ENCODE measurements at places on chromosomes 2 and 18.

- no peak for DNase-seq
Measured at GRCh38 chr18:10086458-10087210, 172.8 kb downstream of the VAPA start.

DNA sequence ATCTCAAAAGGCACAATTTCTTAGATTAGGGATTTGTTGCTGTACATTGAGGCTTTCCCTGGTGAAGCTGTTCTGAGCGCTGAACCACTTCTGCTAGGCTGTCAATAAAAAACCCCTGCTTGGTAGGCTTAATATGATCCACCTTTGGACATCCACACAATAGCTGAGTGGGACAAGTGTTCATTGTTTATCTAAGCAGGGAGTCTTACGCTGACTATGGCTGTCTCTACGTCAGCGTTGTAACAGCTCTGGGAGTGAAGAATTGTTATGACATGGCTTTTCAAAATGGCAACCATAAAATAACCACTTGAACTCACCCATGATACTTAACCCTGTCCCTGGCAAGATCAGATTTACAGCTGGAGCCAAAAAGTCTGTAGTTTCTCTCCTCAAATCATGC, 111.5 kb upstream of the SULT1C3 start:
- DNase-seq = no peak

GRCh38 chr2:96204836-96205624, 3.6 kb downstream of the STARD7 start:
- no peak for DNase-seq

DNA sequence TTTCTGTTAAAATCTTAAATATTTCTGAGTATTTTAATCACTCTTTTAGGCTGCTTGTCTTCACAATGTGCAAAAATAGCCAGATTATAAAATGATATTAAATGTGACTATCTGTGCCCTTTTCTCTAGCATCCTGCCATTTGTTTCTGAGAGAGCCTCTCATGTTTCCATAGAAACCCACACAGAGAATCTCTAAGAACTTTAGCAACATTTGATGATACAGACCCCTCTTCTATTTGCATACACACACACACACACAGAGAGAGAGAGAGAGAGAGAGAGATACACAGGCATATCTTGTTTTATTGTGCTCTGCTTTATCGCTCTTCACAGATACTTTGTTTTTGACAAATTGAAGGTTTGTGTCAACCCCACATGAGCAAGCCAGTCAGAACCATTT, 134.5 kb upstream of the DDX18 start:
- DNase-seq = no peak

DNA sequence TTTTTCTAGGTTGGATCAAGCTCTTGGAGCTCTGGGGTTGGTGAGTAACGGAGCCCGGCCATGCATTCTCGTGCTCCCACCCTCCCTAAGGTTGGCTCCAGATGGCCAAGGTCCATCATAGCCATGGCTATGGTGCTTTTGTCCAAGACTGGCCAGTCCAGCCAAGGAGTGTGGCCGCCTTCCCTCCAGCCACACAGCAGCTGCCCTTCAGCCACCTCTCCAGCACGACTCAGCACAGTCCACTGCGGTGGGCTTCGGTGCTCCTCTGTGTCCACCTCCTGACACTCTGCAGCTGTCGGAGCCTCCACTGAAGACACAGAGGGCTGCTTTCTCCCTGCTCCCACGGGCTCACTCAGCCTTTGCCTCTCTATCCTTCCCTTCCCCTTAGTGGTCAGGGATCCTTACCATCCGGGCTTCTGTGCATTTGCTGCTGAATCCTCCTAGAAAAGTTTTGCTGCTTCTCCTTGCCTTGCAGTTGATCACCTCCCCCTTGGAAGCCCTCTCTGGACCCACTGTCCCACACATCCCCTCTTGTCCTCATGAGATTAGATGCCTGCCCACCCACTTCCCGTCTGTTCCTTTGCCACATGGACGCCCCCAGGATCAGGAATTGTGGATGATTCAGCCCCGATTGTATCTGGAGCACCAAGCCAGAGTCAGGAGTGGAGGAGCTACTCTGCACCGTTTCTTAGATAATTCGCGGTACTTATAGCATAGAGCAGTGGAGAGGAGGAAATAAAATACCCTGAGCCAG, 177.1 kb upstream of the COPS8 start:
- no peak for DNase-seq

DNA sequence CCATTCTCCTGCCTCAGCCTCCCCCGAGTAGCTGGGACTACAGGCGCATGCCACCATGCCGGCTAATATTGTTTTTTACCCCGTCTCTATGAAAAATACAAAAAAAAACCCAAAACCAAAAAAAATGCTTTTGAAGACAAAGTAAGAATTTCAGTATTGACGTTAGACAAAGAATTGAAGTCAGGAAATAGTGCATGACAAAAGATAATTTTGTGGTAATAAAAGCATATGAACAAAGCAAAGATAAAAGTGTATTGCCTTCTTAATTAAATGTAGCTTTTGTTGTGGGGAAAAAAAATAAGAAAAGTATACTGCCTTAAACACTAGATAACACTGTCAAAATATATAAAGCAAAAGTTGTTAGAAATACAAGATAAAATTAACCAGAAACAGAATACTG, 86.8 kb downstream of the ANKRD12 start:
- no peak for DNase-seq

DNA sequence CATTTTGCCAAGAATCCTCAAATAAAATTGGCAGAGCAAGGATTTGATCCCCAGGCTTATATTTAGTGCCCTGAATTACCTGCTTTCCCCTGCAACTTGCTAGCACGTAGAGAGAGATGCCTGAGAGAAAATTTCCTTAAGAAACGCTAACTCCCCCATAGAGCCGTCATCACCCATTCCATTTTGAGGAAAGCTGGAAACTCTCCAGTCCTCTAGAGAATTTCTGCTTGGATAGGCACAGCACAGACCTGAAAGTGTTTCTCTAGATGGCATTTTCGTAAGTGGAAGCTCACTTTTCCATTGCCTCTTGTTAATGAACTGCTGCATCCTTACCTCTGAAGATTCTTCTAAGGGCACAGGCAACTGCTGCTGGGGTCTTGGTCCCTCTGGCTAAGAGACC, 277.8 kb upstream of the SIX2 start:
- no peak for DNase-seq

- DNase-seq = no peak
Measured at GRCh38 chr2:52035391-52035790, 1003.5 kb upstream of the NRXN1 start.

GRCh38 chr2:53170466-53170865, 597.1 kb upstream of the CHAC2 start:
- no peak for DNase-seq

DNA sequence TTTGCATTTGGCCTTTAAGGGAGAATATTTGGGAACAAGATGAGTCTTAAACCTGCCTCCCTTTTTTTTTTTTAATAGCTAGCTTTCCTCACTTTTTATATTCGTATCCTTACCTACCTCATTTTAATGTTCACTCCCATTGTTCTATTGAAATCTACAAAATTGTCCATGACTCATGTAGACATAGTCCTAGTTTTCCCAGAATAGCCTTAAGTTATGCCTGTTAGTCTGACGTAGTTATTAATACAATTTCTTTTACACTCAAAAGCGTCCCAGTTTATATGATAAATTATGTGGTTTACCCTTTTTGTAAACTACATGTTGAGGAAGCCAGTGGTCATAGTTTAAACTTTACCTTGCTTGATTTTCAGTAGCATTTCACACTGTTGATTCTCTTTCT, 73.4 kb downstream of the UBR3 start:
- no peak for DNase-seq

DNA sequence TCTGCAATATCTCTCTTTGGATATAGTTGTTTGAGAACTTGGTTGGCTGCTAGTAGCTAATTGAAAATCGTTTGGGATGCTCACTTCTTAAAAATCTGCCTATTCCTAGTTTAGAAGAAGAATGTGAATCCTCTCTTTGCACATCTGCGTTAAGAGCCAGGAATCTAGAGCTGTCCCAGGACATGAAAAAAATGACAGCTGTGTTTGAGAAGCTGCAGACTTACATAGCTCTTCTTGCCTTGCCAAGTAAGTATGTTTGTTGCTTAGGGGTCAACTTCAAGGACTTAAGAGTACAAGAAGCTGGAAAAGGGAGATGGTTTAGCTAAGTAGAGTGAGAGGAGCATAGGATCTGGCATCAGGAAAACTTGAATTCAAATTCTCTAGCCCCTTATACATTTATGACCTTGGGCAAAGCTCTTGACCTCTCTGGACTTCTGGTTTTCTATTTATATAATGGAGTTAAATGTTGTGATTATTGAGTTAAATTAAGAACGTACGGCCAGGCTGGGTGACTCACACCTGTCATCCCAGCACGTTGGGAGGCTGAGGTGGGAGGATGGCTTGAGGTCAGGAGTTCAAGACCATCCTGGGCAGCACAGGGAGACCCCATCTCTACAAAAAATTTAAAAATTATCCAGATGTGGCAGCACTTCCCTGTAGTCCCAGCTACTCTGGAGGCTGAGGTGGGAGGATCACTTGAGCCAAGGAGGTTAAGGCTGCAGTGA, 55.2 kb upstream of the STON1 start:
- DNase-seq = no peak

DNA sequence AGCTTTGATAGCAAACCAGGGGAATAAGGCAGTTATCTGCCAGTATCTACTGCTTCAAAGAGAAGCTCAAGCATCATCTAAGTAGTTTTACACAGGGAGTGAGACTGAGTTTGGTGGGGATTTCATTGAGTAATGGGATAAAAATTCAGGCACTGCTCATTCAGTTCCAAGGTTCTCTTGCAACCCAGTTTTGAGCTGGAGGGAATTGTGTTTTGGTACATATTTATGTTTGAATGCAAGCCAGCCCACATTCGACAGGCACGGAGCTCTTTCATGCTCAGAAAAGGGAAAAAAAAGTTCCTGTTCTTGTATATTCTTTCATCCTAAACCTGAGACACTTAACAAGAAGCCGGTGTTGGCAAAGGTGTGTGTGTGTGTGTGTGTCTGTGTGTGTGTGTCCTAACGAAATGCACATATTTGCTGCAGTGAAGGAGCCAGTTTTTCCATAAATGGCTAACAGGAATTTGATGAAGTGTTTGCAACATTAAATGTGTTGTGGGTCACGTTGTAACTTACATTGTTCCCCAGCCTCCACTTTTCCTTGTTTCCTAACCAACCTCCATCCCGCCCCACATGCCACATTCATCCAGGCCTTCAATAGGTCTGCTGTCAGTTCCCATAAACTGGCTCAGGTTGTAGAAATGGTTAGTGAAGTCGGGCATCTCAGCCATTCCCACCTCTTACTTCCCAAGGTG, 311.1 kb downstream of the TXNL1 start:
- no peak for DNase-seq

GRCh38 chr2:43480874-43481273, 115.0 kb downstream of the THADA start:
- no peak for DNase-seq

DNA sequence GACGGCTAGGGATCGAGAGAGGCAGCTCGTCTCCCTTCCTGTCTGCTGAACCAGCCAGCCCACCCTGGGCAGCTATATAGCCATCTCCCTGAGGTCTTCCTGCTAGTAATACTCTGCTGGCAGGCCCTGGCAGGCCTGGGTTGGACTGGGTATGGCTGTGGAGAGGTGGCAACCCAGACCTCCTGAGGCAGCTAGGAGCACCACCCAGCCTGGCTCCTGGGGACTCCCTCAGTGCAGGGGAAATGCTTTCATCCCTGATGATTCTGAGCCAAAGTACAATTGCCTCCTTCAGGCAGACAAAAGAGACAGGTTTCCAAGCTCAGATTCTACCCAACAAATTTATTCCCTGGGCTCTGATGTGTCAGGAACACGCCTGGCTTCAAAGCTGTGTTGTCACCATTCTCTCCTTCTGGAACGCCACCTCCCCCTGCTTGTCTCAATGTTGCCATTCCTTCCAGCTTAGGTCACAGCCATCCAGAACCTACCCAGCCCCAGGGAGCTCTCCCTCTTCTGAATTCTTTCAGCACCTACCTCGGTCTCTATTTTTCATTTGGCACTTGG, 4.7 kb upstream of the DNAJB2 start:
- no peak for DNase-seq

GRCh38 chr2:237256887-237257286, 157.1 kb downstream of the COL6A3 start:
- no peak for DNase-seq

DNA sequence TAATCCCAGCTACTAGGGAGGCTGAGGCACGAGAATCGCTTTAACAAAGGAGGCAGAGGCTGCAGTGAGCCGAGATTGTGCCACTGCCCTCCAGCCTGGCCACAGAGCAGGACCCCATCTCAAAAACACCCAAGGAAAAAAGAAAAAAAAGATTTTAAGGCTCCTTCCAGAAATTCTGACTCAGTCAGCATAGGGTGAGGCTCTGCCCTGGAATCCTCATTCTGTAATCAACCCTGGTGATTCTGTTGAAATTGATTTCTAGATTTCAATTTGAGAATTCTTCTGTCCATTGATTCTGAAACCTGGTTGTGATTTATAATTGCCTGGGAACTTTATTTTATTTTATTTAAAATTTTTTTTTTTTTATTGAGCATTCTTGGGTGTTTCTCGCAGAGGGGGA, 27.1 kb upstream of the VPS4B start:
- DNase-seq = no peak

DNA sequence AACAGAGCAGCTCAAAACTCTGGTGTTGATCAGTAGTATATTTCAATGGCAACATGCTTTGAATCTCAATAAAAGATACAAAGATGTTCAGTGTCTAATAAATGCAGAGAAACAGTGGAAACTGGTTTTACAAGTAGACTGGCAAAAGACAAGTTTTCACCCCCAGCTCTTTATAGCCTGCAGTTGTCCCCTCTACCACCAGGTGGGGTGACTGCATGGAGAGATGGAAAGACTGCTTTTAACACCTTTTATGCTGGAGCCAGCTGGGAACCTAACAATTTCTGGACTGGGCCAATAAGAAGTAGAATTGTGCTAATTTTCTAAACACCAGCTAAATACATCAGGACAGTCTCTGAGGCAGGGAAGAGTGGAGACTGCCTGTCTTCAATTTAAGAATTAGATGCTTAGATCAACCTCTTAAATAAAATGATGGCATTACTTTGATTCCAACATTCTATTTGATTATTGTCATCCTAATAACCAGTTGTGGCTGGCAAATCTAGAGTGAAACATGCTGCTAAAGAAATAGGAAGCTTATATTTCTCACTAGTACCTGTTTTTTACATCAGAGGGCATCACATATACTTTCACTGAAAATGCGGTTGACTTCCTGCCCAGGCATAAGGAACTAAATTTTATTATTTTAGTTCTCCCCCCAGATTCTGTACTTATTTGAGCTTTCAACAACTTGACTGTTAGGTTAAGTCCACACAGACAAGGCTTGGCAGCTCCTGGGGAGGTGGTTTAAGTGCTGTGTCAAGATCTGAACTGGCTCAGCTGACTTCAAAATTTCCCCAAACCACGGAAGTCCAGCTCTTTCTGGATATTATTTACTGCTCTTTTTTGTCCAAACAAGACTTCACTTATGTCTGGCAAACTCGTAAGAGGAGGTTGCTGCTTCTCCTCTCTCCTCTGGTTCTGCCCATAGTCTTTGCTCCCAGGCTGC, 140.5 kb downstream of the TPGS2 start:
- peak; percentile 3 for DNase-seq

DNA sequence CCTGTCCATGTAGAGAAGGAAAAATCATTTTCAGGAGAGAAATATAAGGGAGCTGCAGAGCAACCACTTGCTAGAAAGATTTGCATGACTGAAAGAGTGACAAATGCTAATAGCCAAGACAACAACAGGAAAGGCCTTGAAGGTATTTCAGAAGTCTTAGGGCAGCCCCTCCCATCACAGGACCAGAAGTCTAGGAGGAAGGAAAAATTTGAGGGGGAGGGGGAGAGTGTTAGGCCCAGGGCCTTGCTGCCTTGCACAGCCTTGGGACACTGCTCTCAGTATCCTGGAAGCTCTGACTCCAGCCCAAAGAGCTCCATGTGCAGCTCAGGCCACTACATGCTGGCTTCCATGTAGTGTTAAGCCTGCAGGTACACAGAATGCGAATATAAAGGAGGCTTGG, 266.9 kb downstream of the GLI2 start:
- DNase-seq = no peak

- no peak for DNase-seq
Measured at GRCh38 chr18:22734791-22735627, 198.1 kb upstream of the RBBP8 start.
